ENCODE measurements at places on chromosomes 7 and 10.

DNA sequence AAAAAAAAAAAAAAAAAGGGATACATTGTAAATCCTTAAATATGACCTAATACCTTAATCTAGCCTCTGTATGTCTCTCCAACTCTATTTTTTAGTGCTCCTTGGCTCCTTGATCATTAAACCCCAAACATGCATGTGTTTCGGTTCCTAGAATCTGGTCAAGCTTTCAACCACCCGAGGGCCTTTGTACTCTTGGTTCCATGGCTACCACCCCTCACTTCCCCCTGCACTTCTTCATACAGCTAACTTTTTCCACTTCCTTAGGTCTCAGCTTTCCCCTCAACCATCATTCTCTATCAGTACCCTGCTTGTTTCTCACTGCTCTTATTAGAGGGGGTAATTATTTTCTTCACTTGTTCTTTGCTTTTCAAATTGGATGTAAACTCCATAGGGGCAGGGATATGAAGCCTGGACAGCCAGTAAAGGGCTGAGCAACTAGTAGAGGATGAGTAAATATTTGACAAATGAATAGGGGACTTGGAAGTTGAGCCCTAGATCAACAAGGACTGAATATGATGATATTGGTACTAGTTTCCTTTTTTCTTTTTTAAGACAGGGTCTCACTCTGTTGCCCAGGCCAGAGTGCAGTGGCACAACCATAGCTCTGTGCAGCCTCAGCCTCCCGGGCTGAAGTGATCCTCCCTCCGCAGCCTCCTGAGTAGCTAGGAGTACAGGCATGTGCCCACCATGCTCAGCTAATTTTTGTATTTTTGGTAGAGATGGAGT, 4.3 kb upstream of the GDI2 start:
- no peak for DNase-seq

DNA sequence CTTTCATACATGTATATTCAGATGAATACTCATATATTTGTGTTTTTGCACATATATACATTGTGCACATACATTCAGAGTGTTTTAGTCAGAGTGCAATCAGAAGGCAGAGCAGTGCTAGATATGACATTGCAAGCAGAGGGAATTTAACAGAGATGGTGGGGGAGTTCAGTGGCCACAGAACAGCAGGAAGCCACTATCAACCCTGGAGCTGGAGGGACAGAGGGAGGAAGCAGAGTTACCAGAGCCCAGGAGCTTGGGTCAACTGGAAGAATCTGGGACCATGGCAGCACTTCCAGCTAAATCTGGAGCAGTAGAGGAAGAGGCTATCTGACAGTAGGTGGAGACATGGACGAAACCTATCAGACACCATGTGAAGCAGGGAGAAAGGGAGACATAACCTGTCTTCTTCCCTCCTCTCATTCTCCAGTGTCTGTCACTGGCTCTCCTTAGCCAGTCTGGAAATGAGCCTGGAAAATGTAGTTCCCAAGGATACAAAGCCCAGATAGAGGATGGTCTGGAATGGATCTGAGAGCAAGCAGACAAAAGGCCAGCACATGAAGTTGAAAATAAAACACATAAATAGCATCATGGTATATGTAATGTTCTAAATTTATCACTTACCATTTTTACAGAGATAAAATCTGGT, 33.6 kb upstream of the HERPUD2 start:
- DNase-seq: no peak

DNA sequence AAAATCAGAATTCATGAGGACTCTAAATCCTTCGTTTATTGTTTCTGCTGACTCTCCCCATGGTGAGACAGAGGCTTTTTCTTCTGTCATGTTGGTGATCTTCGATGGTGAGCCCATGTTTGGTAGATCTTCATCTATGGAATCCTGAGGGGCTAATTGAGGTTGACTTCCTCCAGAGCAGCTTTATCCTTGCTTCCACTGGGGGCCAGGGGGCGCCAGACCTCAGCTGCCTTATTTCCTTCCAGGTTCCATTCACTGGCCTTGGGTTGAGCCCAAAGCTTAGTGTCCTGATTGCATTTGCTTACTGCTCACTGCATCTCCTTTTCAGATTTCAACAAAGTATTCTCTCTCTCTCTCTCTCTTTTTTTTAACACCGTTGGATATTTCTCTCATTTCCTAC, 80.7 kb downstream of the GCC1 start:
- DNase-seq: no peak

GRCh38 chr10:49605939-49606509, 4.1 kb upstream of the SLC18A3 start:
- DNase-seq: no peak

DNA sequence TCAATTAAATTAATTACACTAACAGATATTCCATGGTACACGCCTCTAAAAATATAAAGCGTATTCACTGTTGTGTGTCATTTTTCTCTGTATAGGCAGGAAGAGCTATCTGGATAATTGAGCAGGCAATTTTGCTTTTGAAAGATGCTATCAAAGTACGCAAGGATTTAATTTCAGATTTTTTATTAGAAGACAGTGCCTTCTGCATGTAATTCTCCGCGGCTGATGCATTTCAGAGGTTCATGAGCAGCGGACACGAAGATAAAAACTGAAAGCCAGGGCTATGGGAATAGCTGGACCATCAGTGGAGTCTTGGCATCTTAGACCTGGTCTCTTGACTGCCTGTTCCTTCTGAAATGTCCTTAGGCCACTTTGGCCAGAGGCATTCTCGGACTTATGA, 35.7 kb upstream of the SDK1 start:
- no peak for DNase-seq

Measured in kidney (tissue), 22 donors.